Glutamatergic neuron (in vitro differentiated cells): ENCODE measurements at places on chromosomes 12 and 14. TPM values are rescaled to one million over a fixed set of nuclear protein-coding genes. Genes with fewer than 3 reads are reported as not detected.

CS gene
- 257 TPM for total RNA-seq

GRCh38 chr14:54025661-54026060, 69.0 kb upstream of the BMP4 start:
- no peak for DNase-seq

PROX2 gene
- not detected for total RNA-seq

- DNase-seq: no peak
These were observed 88.8 kb upstream of the DIO3 start for GRCh38 chr14:101472518-101472849.

IRF2BPL gene
- 23.3 TPM for total RNA-seq

DNA sequence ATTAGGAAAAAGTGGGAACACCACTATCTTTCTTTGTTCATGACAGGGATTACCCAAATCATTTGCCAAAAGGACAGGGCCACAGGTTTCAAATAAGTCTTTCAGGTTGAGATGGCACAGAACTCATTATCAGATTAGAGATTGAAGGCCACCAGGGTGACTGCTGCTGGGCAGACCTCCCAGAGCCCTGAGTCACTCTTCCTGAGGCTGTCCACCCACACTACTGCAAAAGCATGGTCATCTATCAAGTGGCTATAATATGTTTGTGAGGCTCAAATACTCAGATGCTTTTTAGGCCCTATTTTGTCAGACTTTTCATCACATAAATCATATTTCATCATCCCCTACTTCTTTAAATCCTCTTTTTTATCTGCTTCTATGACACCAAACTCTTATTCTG, 155.3 kb upstream of the CCDC196 start:
- DNase-seq: no peak

DNA sequence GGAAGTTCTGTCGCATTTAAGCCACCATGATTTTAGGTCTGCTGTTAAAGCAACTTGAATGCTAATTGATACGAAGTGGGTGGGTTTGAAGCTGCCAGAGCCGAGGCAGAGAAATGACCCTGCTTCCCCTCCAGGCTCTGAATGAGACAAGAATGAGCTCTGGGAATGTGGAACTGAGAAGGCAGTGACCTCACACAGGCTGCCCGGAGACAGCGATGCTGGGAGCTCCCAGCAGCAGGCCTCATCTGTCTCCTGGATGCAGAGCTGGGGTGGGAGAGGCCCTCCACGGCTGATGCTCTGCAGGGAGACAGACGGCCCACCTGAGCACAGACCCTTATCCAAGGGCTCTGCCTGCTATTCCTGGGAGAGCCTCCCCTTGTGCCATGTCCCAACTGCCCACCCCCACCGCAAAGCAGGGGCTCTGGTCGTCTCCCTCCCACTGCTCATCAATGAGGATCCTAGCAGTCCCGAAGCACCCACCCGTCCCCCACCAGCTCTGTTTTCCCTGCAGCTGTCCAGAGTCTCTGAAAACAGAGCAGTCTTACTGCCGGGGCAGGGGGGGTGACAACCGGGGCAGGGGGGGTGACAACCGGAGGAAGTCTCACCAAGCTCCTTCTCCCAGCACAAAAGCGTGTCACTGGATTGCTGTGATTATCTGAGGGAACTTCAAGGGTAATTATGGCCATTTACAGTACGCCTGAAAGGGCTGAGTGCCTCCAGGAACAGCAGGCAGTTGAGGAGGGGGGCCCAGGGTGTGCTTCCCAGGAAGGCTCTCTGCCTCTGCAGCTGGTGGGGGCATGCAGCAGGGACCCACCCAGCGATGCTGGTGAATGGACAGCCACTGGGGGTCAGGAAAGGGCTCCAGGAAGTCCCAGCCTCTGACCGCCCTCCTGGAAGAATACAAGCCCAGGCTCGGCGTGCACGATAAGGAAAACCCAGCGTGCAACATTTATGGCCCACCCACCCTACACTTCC, 67.8 kb downstream of the CHGA start:
- peak; percentile 79 for DNase-seq

DNA sequence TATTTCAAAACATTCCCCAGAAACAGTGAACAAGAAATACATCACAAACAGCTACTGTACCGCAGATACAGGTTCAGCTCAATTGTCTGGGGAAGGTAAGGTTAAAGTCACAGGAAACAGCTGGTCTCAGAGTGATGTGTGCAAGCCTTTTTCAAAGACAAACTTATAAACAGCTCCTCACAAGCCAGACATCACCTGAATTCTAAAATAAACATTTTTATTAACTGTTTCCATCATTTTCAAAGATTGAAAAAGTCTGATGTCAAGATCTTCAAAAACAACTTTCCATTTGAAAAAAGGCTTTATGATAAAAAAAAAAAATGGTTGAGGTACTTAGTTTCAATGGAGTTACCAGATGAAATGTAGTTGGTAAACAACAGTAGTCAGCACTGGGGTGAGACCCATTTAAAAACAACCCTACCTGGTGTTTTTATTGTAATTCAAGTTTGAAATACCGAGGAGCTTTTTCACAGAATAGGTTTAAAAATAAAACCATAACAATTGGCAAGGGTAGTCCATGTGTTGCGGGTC, 4.0 kb downstream of the BTG1 start:
- no peak for DNase-seq

DNA sequence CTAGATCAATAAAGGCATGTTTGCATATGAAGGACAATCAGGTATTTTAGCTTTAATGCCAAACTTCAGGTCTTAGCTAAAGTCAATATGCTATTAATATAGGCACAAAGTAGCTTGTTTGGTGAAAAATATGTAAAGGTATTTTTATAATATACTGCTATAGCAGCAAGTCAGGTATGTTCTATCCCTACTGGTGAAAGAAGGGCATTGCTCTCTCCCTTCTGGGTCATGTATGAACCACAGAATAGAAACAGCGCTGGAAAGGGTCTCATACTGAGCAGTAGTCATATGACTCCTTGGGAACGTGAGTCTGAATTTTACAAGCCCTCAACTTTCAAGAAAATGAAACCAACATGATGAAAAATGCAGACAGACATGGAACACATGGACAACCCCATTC, 314.6 kb downstream of the GRIN2B start:
- DNase-seq: no peak
